ENCODE measurements at places on chromosomes 5 and 9. TPM values are rescaled to one million over a fixed set of nuclear protein-coding genes. Genes with fewer than 3 reads are reported as not detected.
A peak's percentile ranks its signal among the peaks of the same experiment; 100 is the strongest.

- no peaks in the 10 kb centered on the region for H3K27me3 ChIP-seq
- H3K4me1 ChIP-seq = no peaks in the 10 kb centered on the region
- DNase-seq = no peak
- H3K4me3 ChIP-seq = no peak overlapping the region
- no peaks in the 10 kb centered on the region for H3K36me3 ChIP-seq
- H3K27ac ChIP-seq = no peak overlapping the region
Measured at GRCh38 chr9:12843735-12844134, 68.9 kb downstream of the LURAP1L start.

- no peak overlapping the region for H3K4me3 ChIP-seq
- no peak overlapping the region for H3K27ac ChIP-seq
- DNase-seq = no peak
- H3K27me3 ChIP-seq = no peaks in the 10 kb centered on the region
Measured at GRCh38 chr9:72978744-72979143, 25.9 kb upstream of the ALDH1A1 start.

GRCh38 chr5:158450751-158451171 is 591.8 kb upstream of the CLINT1 start:
- no peak overlapping the region for H3K4me3 ChIP-seq
- no peaks in the 10 kb centered on the region for H3K4me1 ChIP-seq
- no peaks in the 10 kb centered on the region for H3K36me3 ChIP-seq
- no peaks in the 10 kb centered on the region for H3K27me3 ChIP-seq

- no peak for DNase-seq
- no peak overlapping the region for H3K4me3 ChIP-seq
- H3K36me3 ChIP-seq = no peaks in the 10 kb centered on the region
- H3K4me1 ChIP-seq = no peaks in the 10 kb centered on the region
- no peaks in the 10 kb centered on the region for H3K27me3 ChIP-seq
Measured at GRCh38 chr9:110821064-110821463, 152.5 kb downstream of the MUSK start.

GRCh38 chr5:10676224-10676623 is 84.8 kb downstream of the DAP start:
- peaks cover 26% of the 10 kb centered on the region for H3K36me3 ChIP-seq
- no peak overlapping the region for H3K27ac ChIP-seq
- H3K4me1 ChIP-seq = no peaks in the 10 kb centered on the region
- H3K4me3 ChIP-seq = no peak overlapping the region

- no peak overlapping the region for H3K27ac ChIP-seq
- peaks cover 13% of the 10 kb centered on the region for H3K4me1 ChIP-seq
- no peaks in the 10 kb centered on the region for H3K27me3 ChIP-seq
- no peaks in the 10 kb centered on the region for H3K36me3 ChIP-seq
- no peak overlapping the region for H3K4me3 ChIP-seq
Measured at GRCh38 chr5:141846031-141846430, 32.2 kb downstream of the PCDH1 start.

DNA sequence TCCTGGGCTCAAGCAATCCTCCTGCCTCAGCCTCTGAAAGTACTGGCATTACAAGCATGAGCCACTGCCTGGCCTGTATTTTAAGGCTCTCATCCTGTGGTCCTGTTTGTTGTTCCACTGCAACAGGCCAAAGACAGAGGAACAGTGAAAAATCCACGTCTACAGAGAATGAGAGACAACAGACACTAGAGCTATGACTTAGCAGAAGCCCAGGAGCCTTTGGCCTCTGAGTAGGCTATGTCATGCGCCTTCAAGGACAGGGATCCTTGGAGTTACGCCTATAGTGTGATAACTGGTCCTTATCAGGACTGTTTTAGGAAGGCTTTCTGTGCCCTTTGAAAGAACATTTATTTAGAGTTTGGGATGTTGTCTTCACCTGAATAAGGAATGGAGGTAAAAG is 10.5 kb downstream of the POC5 start:
- no peaks in the 10 kb centered on the region for H3K4me1 ChIP-seq
- H3K36me3 ChIP-seq = no peaks in the 10 kb centered on the region
- DNase-seq = no peak
- no peak overlapping the region for H3K27ac ChIP-seq
- H3K4me3 ChIP-seq = no peak overlapping the region
- H3K27me3 ChIP-seq = no peaks in the 10 kb centered on the region

DNA sequence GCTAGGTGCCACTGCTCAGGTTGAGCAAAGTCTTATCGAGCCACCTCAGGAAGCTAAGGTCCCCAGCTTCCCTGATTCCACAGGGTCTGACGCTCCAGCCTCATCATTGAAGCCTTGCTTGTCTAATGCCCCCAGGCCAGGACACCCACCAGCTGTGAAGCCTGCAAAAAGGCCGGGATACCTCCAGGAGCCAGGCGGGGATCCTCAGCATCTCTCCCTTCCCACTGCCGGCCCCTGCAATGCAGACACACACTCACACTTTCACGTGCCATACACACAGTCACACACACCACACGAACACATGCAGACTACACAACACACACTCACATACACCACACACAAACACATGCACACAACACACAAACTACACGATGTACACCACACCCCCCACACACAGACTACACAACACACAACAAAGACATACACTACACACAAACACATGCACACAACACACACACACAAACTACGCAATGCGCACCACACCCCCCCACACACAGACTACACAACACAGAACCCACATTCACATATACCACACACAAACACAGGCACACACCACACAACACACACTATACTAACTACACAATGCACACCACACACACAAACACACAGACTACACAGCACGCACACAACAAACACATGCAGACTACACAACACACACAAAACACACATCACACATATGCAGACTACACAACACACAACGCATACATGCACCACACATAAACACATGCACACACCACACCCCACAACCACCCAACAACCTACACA is 17.8 kb upstream of the S1PR3 start:
- H3K36me3 ChIP-seq = no peaks in the 10 kb centered on the region
- H3K4me1 ChIP-seq = no peaks in the 10 kb centered on the region

DNA sequence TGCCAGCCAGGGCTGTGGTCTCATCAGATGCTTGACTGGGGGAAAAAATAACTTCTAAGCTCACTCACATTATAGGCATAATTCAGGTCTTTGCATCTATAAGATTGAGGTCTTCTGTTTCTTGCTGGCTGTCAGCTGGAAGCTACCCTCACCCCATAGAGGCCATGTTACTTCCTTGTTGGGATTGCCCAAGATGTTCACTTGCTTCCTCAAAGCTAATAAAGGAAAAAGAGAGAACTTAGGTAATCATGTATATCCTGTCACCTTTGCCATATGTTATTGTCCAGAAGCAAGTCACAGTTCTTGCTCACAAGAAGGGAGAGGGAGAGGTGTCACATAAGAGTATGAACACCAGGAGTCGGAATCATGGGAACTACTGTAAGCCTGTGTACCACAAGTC is 38.7 kb upstream of the ANKRD34B start:
- H3K4me1 ChIP-seq = no peaks in the 10 kb centered on the region
- no peaks in the 10 kb centered on the region for H3K27me3 ChIP-seq
- no peak for DNase-seq
- no peak overlapping the region for H3K27ac ChIP-seq
- H3K4me3 ChIP-seq = no peak overlapping the region

GRCh38 chr5:130099008-130099407 is 194.7 kb downstream of the CHSY3 start:
- no peak overlapping the region for H3K4me3 ChIP-seq
- no peak for DNase-seq
- no peaks in the 10 kb centered on the region for H3K27me3 ChIP-seq
- no peaks in the 10 kb centered on the region for H3K36me3 ChIP-seq
- H3K4me1 ChIP-seq = no peaks in the 10 kb centered on the region

DNA sequence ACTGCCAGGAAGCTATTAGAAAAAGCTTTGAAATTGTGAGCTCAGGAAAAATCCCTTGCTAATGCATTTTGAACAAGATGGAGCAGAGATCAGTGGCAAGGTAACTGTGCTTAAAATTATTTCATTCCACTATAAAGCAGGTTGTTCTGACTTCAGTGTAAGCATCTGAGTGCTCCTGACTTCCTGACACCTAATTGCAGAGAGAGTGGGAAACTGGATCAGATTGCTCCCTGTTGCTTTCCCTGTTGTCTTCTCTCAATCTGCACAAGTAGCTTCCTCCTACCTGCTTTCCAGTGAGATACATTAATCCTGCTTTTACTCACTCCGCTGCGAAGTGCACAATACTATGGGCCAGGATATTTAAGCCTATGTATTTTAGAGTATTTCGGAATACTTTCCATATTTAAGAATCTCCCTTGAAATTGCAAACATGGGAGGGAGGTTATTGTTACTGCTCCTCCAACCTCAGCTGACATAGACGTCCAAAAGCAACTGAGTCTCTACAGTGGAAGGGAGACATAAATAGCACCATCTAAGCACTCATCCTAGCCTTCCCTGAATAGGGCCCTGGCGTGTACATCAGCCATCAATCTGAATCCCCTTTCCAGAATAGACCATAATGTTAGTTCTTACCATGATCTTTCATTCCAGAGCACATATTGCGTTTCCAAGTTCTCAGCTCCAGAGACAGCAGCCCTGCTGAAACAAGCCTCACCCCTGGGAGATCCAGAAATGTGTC is 178.8 kb downstream of the PAM start:
- no peaks in the 10 kb centered on the region for H3K27me3 ChIP-seq
- H3K4me3 ChIP-seq = no peak overlapping the region
- no peak for DNase-seq
- H3K27ac ChIP-seq = no peak overlapping the region

GRCh38 chr9:136448655-136449054 is 9.0 kb upstream of the INPP5E start:
- peaks cover 84% of the 10 kb centered on the region for H3K36me3 ChIP-seq
- no peak overlapping the region for H3K4me3 ChIP-seq
- DNase-seq = no peak
- H3K27me3 ChIP-seq = no peaks in the 10 kb centered on the region
- no peak overlapping the region for H3K27ac ChIP-seq
- H3K4me1 ChIP-seq = no peaks in the 10 kb centered on the region

DNA sequence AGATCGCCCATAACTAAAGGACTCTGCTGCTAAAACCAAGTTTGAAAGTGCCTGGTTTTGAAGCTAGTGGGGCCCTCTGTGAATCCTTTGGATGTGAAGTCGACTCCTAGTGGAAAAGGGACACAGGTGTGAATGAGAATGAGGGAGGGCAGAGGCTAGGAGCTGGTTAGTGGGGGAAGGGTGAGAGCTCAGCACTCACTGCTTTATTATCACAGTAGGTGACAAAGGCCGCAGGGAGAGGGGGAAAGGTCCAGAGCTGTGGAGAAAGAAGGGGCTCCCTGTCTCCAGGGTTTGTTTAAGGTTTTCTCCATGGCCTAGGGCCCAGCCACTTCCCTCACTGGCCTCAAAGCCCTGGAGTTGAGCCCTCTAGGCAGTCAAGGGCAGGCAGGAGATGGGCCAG is 3.5 kb downstream of the HDHD3 start:
- H3K27me3 ChIP-seq = no peaks in the 10 kb centered on the region
- DNase-seq = no peak
- peaks cover 28% of the 10 kb centered on the region for H3K4me1 ChIP-seq
- no peak overlapping the region for H3K4me3 ChIP-seq
- H3K27ac ChIP-seq = no peak overlapping the region

DNA sequence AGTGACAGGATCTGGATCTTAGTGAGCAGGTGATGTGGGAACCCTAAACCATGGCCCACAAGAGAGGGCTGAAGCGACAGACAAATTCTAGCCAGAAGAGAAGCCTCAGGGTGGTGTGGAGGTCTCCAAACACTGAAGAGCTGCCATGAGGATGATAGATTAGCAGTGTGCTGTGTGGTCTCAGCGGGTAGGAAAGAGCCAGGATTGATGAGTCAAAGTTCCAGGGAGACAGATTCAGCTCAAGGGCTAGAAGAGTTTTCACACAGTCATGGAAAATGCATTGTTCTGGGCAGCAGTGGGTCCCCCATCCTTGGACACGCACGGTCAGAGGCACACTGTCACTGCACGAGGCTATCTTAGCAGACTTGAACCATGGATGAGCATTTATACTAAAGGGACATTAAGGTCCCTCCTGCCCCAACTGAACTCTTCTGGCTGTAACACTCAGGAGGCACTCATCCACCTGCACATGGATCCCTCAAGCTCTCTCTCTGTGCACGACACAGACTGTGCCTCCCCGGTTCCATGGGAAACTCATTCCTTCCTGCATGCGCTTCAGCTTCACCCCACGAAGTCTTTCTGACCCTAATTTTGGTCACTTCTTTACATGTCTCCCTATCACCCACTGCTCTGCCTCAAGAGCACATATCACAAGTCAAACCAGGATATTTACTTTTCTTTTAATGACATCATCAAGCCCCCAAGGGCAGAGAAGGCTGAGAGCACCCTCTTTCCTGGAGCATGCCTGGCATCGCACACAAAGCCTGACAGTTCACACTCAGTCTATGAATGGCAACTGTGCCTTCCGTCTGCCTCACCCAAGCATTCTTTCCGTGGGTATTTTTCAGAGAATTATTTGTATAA is 84.8 kb downstream of the TLE1 start:
- DNase-seq = peak; percentile 32
- H3K36me3 ChIP-seq = peaks cover 4% of the 10 kb centered on the region
- no peak overlapping the region for H3K4me3 ChIP-seq
- H3K27ac ChIP-seq = no peak overlapping the region

DNA sequence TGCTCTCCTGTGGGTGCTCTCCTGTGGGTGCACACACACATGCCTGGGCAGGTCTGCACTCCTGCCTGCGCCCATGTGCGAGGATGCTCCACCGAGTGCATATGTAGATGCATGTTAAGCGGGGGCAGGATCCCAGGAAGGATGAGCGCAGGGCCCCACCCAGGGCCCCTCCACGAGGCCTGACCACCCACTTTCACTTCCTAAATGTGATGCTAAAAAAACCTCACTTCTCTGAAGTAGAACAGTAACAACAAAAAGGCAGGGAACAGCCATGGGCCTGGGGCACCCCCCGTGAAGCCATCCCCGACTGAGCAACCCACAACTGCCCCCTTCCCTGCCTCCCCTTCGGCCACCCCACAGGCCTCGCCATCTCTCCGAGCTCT is 48.2 kb upstream of the SARDH start:
- H3K36me3 ChIP-seq = no peaks in the 10 kb centered on the region
- no peak for DNase-seq
- H3K27me3 ChIP-seq = no peaks in the 10 kb centered on the region
- no peak overlapping the region for H3K4me3 ChIP-seq

DNA sequence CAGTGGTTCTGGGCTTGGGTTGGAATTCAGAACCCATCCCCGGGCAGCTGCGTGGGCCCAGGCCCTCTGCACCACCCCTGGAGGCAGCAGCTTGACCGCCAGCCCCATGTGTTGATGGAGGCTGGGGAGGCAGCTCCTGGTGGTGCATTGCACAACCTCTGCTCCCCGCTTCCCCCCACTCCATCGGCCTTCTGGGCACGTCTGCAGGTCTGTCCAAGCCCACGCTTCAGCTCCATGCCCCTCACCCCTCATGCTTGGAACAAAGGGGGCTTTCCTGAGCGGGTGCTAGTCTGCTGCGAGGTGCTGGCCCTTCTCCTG is 1.4 kb downstream of the NCS1 start:
- H3K4me1 ChIP-seq = peaks cover 8% of the 10 kb centered on the region
- H3K4me3 ChIP-seq = no peak overlapping the region
- no peaks in the 10 kb centered on the region for H3K36me3 ChIP-seq
- H3K27ac ChIP-seq = peak overlapping the region; percentile 80
- H3K27me3 ChIP-seq = no peaks in the 10 kb centered on the region

- H3K27me3 ChIP-seq = no peaks in the 10 kb centered on the region
- no peak for DNase-seq
- H3K36me3 ChIP-seq = no peaks in the 10 kb centered on the region
- no peak overlapping the region for H3K27ac ChIP-seq
- H3K4me3 ChIP-seq = no peak overlapping the region
Measured at GRCh38 chr9:120997502-120997901, 52.6 kb downstream of the C5 start.

The NME5 gene
- 7.0 TPM for total RNA-seq

The ADGRD2 gene
- total RNA-seq = 0.39 TPM

The SLC2A8 gene
- total RNA-seq = 79.6 TPM

The RGS7BP gene
- total RNA-seq = 15.6 TPM

The SPINK4 gene
- total RNA-seq = not detected

The NEURL1B gene
- 39.1 TPM for total RNA-seq

The IRX1 gene
- not detected for total RNA-seq

The PCDHGB1 gene
- total RNA-seq = 3.4 TPM

All from adrenal gland (tissue), 19 donors.